ENCODE measurements at places on chromosomes 4 and X. TPM values are rescaled to one million over a fixed set of nuclear protein-coding genes. Genes with fewer than 3 reads are reported as not detected.

FAM133A gene
- total RNA-seq = 23.7 TPM

KIT gene
- 0.48 TPM for total RNA-seq

GPC4 gene
- total RNA-seq = not detected

PPP4R3C gene
- 0.10 TPM for total RNA-seq

TRPC5OS gene
- total RNA-seq = not detected

TCP11X2 gene
- not detected for total RNA-seq

CCNA2 gene
- 194 TPM for total RNA-seq

NSUN7 gene
- 0.24 TPM for total RNA-seq

DNA sequence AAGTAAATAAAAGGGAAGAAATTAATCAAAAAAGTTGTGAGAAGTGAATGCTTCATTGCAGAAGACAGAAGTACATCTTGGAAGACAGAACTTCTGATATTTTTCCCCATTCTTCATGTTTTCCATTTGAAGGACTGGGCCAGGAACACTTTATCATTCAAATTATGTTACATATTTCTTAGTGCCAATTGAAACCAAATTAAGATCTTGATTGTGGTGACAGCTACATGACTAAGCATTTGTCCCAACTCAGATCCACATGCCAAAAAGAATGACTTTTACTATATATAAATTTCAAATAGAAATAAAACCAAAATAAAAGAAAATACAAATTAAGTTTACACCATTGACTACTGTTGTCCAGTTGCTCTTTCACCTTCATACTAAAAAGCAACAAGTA lies 14.0 kb upstream of the FGF5 start:
- no peak for DNase-seq

DNA sequence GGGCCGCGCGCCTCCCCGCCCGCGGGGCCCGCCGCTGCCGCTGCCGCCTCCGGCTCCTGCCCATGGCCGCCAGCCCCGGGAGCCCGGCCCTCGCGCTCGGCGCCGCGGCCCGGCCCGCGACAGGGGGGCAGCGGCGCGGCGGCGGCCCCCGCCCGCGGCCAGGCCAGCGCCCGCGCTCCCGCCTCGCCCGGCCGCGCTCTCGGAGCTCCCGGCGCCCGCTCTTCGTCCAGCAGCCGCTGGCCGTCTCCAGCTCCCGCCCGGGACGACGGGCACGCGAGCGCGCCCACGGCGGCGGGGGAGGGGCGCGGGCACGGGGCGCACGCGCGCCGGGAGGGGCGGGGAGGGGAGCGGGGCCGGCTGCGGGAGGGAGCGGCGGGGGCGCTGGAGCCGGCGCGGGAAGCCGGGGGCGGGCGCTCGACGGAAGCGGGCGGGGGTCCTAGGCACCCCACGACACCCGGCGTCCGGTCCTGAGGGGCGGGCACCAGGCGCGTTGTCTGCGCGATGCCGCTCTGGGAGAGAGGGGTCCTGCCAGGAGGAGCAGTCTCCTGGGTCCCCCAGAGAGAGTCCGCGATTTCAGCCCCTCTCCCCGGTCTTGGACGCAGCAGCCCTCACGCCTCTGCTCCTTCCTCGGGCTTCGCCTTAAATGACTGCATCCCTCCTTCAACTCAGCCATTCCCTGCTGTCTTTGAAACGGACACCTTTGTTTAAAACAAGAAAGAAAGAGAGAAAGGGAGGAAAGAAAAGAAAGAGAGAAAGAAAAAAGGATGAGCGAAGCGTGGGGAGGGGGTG lies 490 bp upstream of the PDZD4 start:
- no peak for DNase-seq

GRCh38 chr4:86870442-86871069 lies 21.4 kb upstream of the SLC10A6 start:
- no peak for DNase-seq

DNA sequence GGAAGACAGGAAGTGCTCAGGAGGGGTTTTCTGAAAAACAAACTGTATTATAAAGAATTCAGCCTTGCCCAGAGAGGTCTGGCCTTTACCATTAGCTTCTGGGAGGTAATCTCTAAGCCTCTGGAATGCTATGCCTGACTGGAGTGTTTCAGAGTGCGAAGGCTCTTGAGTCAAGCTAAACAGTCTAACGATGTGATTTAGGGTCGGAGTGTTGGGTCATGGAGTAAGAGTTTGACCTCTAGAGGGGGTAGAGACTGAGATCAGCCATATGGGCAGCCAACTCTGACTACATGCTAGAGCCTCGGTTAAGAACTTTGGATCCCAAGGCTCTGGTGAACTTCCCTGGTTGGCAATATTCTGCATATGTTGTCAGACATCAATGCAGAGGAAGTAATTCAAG lies 15.0 kb downstream of the BOD1L1 start:
- DNase-seq = no peak

- no peak for DNase-seq
Measured at GRCh38 chr4:70930530-70931256, 28.5 kb downstream of the MOB1B start.

GRCh38 chrX:110284159-110284558 lies 33.7 kb downstream of the AMMECR1 start:
- DNase-seq = peak; percentile 78

DNA sequence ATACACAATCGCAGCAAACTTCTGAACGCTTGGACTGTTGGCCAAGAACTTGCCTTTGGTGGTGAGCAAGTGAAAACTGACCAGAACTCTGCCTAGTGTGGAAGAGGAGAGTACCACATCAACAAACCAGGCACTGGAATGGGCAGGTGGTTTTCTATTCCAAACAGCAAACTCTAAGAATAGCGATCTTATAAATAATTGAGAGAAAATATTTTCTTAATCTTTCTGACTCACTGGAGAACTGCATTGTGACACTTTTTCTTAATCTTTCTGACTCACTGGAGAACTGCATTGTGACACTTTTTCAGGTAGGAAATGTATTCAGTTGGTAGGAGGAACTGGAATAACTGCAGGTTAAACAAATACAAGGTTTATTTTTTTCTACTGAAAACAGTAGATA lies 57.0 kb upstream of the SORBS2 start:
- no peak for DNase-seq

DNA sequence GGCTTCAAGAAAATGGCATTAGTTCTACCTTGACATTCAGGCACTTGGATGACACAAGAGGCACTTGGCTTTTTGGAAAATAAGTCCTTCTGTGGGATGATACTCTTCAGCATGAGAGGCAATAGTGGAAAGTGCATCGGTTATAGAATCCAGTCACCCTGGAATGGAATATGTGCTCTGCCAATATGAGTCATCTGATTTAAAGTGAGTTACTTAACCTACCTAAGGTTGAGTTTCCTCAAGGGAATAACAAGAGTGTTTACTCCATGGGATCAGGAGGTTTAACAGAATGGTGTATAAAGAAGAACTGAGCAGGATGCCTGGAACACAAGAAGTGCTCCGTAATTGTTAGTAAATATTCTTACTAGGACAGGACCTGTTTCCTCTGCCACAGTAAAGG lies 10.7 kb downstream of the SLC39A8 start:
- no peak for DNase-seq

DNA sequence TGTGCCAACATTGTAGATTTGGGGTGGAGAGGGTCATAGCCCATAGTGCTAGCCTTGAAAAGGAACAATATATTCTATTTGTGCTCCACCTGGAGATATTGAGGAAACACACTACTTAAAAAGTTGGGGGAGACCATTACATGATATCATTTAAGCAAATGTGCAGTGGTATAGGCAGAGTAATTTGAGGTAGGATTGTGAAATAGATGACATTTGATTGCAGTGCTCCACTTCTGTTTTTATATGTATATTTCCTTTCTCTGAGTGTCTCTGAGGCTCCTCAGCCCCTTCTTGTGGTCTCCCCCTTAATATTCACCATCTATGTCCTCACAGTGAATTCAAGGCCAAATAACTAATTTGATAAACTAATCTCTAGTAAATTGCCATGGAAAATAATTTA lies 85.6 kb upstream of the NMU start:
- no peak for DNase-seq

GRCh38 chrX:30577362-30577991 lies at the start of gene TASL:
TSS of gene TASL (minus strand) at chrX:30577766. CDS start at chrX:30560355, 17,411 bp downstream.
- DNase-seq = no peak

DNA sequence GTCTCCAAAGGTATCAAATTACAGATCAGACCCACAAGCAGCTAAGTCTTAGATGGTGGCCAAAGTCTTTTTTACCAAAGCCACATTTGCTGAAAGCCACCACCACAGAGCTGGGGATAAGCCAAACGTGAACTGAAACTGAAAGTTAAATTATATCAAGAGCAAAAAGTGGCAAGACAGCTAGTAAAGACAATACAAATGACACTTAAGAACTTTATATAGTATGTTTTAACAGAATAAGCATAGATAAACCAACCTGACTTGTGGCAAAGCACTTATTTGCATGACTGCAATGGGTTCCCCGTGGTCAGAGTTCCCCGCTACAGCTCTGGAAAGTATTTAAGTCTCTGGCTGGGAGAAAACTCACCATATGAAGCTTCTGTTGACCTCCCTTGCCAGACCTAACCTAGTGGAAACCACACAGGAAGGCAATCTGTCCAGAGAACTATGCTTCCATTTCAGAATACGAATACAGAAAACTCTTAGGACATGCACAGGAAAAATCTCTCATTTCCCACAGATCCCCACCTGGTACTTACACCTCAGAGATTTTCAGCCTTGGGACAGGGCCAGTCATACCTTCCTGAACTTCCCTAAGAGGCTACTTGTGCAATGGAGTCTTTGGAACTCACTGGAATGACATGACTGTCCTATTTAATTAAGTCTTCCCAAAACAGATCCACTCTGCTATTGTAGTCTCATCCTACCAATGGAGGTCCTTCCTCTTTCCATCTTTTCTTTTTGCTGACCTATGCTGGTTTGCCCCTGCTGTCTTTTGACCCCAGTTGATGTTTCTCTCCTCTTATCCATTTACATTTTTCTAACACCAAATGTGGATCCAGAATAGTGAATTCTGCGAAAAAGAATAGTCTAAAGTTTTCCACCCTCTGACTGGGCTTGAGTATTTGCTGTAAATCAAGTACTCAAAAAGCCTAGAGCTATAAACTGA lies 225.1 kb downstream of the NR3C2 start:
- DNase-seq = peak; percentile 30

DNA sequence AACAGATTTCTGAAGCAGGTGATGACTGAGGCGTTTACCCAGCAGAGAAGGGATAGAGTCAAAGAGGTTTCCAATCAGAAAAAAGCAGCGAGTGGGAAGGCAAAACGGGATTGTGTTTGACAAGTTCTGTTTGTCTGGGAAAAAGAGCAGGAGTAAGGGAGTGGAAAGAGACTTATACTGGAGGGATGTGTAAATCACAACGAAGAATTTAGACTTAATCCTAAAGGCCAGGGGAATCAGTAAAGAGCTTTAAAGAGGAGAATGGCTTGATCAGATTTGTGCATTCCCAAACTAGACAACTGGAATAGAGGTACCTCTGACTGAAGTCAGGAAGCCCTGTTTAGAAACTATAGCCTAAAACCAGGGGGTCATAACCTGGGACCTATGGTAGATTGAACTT lies 31.5 kb upstream of the LRBA start:
- DNase-seq = no peak

GRCh38 chr4:185797018-185797417 lies 15.0 kb downstream of the SORBS2 start:
- no peak for DNase-seq

DNA sequence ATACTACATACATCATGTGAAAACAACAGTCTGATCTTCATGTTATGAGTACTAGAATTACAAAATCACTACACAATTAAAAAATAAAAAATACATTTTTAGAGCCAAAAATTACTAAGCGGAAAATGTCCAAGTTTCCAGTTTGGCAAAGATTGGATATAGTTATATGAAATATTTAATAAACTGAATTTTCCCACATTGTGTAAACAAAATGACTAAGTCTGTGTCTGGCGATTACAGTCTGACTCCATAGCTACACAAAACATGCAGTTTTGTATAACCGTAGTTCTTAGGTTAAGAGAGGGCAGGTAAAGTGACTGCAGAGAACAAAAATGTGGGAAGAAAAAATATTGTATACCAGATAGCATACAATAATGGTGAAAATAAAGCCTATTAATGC lies 59.2 kb upstream of the TMEM47 start:
- DNase-seq = no peak

DNA sequence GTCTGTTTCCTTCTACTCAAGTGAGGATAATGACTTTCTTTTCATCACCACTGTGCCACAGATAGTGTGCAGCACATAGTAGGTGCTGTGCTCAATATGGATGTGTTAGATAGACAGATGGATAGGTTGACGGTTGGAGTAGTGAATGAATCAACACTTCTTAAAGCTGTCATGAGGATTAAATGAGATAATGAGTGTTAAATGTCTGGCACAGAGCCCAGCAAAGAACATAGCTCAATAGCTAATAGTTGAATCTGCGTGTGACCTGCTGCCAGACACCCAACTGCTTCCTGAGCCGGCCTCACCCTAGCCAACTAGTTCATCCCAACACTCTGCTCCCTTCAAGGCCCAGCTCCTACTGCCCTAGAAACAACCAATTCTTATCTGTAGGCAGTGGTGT lies 67.7 kb upstream of the PJA1 start:
- no peak for DNase-seq

DNA sequence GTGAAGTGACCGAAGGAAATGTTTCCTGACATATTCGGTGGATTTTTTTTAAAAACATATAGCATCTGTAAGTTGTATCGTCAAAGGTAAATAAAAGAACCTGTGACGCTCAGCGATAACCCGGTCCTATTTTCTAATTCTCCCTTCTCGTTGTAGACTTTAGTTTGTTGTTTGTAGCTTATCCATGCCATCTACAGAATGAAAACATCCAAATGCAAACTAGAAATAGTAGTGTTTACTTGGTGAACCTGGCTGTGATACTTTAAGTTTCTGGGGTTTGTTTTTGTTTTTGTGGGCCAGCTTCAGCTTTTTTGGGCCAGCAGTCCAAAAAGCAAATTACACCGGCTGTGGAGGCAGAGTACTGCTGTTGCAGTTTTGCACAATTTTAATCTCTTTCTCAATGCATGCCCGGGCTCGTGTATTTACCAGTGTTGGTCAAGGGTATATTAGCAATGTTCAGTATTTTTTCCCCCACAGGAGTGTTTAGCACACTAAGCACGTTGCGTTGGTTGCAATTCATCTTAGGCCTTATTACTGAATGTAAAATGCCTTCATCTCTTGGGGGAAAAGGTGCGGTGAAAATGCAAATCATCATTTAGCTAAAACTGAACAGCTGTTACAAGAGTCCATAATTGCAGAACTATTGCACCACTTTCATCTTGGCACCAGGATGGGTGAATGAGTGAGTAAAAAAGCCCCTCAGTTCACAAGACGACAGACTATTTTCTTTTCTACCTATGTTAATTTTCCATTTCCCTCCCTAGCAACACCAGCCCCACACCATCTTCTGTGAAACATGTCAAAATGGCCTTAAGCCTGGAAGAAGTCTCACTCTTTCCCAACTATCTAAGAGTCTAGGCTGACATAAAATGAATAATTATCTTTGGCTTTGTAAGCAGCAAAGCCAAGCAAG lies 1.7 kb upstream of the CNOT6L start:
- no peak for DNase-seq

- no peak for DNase-seq
Measured at GRCh38 chr4:127335073-127335620, 297.6 kb upstream of the INTU start.

DNA sequence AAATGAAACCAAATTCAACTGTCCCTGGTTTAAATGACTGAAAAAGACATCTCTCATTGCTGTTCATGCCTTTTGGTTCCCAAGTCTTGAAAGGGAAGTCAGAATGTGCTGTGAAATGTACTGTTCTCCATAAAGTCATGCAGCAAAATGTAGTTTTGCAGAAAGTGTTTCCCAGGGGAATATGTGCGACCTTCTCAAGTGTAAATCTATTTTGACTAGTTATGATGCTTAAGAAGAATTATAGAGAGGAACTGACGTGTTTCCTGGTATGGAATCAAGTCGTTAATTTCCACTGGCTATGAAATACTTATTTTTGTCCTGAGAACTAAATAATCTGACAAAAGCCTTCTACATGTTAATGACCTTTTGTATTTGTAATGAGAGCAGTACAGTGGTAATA lies 223.1 kb downstream of the CLCN4 start:
- DNase-seq = no peak
